ENCODE measurements at places on chromosomes 6 and 20.

DNA sequence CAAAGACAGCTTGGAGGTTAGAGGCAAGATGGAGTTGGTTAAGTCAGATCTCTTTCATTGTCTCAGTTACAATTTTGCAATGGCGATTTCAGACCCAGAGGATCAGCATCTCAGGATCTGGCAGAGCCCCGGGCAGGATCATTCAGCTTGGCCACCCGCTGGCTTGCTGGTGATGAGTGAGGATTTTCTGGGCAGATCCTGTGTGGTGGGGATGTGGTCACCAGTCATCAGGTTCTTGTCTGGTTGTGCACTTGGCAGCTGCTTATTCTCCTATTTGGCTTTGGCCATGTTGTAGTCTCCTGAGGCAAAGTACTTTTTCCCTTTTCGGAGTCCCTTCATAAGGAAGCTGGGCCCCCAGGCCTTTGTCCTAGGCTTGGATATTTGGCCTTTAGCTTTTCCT lies 953.9 kb downstream of the KIF16B start:
- no peak for DNase-seq

GRCh38 chr20:16501301-16501700 lies 71.9 kb downstream of the KIF16B start:
- no peak for DNase-seq

DNA sequence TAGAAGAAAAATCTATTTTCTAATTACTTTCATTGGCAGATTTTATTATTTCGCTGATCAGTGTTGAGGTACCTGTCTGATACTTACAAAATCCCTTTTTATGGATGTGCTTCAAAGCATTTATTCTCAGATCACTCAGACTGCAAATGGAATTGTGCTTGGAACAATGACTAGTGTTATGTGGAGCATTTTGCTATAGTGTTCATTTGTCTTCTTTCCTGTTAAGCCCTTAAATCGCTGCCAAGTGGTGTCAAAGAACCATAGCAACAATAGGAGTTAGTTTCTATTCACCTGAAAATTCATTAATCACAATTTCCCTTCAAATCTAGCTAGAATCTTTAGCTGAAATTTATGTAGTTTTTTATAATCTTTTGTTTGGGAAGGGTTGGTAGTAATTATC lies 29.8 kb downstream of the SMPDL3A start:
- no peak for DNase-seq

- DNase-seq = no peak
Observed at GRCh38 chr6:48426636-48427035, 315.6 kb upstream of the PTCHD4 start.

DNA sequence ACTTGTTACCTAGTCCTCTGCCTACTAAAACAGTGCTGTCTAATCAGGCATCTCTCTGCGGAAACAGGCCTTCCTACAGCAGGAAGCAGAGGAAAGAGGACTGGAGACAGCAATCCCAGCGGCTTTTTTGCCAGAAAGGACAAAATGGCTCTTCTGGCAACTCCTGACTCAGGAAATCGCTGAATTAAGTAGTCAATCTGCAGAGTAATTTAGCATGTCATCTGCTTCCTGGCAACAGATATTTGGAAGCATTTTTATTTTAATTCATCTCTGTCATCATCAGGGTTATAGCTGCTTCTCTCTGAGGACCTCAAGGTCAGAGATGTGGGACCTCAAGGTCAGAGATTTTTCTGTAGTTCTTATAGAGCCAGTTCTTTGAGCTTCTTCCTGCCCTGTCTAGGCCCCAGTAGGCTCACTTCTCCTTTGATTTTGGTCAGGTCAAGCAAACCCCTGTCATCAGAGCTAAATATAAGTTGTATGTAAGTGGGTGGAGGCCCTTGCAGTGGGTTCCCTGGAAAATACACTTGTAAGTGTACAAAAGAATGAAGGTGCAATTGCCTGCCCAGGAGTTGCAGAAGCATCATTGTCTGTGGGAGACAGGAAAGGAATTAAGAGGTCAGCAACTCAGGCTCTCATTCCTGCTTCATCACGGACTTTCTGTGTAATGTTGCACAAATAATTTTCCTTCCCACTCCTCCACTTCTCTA lies 229.4 kb downstream of the ALDH8A1 start:
- no peak for DNase-seq

DNA sequence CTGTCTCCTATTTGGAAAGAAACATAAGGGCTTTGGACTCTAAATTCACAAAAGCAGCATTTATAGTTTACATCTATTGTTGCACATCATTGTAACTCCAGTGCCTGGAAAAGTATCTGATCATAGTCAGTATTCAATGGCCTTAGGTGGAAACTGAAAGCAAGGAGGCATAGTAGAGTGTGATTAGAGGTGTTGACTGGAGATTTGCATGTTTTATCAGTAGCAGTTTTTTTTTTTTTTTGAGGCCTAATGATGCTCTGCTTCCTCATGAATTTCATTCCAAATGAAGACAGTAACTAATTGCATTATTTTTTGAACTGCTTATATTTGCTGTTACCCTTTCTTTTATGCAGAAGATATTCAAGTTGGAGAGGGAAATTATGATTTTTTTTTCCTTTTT lies 213.2 kb upstream of the FLRT3 start:
- no peak for DNase-seq

GRCh38 chr20:6636209-6637159 lies 131.0 kb upstream of the BMP2 start:
- DNase-seq = no peak

DNA sequence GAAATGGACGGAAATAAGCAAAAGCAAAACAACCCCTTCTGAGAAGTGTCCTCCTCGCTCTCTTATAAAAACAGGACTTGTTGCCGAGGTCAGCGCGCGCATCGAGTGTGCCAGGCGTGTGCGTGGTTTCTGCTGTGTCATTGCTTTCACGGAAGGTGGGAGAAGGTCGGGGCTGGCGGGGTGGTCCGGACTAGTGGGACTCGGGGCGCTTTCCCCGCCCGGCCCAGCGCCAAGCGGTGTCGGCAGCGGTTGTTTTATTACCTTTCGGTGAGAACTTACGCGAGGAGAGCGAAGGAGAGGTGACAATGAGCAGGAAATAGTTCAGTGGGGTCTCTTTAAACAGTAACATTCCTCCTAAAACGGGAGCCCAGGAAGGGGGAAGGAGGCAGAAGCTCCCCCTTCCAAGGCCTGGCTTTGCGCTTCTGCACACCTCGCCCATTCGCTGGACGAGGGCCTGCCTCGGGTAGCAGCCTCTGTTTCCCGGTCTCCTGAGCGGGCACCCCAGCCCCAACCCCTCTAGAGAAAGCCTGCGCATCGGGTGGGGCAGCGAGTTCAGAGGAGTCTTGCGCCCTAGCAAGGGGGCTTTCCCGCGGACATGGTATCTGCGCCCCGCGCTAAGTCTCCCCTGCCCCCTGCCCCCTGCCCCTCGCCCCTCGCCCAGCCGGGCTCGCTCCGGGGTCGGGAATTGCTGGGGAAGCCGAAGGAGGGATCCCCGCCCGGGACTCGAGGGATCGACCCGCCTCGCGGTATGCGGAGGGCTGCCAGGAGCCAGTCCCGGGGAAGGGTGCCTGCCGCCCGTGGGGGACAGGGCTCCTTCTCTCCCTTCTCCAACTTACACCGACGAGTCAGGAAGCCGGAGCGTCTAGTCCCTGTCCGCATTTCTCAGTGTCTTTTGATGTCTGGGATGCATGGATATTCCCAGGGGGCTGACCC lies 1.2 kb upstream of the TBXT start:
- DNase-seq = no peak

DNA sequence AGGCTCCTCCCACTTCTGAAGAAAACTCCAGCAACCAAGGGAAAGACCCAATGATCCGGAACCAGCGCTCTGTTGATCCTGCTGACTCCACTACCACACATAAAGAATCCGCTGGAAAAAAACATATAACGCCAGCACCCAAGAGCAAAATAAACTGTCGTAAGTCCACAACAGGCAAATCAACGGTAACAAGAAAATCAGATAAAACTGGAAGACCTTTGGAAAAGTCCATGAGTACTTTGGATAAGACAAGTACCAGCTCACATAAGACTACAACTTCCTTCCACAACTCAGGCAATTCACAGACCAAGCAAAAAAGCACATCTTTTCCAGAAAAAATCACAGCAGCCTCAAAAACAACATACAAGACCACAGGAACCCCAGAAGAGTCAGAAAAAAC lies 8.0 kb downstream of the MUCL3 start:
- no peak for DNase-seq

DNA sequence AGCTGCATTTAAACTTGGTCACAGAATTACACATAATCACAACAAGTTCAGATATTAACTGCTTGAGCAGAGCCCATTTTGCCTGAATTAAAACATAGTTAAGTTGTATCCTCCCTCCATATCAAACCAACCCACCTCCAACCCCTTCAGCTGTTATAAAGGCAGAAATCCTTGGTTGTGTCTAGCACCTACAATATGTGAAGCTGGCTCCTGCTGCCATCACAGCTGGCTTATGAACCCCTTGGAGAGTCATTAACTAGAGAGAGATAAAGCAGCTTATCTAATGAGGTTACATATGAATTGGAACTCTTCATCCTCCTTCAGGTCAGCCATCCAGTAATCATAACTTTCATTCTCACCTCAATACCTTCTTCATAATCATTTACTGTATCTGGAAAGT lies 101.8 kb downstream of the EPHA7 start:
- DNase-seq = no peak

DNA sequence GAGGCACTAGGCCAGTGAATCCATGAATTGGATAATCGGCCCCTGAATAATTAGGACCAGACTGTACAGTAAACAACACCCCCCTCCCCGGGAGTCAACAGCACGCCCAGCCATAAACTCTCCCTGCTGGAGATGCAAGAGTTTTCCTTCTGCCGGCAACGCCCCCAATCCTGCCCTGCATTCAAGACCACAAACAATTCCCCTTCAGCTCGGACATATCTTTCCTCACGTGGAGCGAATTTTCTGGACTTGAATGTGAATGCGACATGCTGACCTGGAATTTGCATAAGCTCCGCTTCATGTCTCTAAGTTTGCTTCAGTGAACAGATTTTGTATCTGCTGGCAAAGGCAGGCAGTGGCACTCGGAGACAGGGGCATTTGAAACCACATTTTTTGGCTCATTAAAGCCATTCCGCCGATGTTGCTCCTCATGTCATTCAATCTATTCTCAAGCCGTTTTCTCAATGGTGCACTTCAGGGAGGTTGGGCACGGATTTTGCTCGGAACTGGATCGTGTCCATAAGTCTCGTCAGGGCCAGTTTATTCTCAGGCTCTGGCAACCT lies 38.0 kb upstream of the GMPR start:
- DNase-seq = no peak

DNA sequence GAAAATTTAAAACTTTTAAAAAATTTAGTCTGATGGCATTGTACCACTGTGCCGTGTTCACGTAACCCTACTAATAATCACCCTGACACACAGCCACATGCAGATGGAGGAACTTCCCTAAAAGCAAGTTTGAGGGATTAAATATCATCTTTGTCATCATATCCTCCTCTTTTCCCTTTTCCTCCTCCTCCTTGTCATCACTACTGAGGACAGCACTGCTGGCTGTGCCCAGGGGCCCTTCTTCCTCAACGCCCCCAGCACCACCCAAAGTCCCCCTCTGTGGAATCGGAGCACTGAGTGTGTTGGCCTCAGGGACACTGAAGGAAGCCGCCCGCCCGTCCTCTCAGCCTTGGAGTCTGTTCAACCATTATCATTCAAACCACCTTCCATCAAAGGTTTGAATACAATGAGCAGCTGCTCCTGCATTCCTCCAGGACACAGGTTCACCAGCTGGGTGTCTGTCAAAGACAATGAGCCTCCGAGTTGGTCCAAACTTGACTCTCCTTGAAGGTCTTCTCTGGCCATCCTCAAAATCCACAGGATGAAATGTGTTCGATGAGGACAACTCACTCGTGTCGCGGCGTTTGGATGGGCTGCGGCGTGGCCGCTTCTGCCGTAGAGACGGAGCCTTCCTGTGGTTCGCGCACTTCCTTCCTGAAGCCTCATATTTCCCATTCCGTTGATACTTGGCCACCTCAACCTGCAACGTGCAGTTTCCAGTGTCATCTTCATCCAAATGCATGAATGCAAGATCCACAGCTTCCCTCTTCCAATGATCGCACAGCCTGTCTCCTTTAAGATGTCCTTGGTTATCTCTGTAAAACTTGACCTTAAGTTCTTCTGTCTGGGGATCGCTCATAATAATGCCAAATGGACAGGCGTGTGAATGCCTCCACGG lies 23.3 kb downstream of the NQO2 start:
- DNase-seq = no peak

DNA sequence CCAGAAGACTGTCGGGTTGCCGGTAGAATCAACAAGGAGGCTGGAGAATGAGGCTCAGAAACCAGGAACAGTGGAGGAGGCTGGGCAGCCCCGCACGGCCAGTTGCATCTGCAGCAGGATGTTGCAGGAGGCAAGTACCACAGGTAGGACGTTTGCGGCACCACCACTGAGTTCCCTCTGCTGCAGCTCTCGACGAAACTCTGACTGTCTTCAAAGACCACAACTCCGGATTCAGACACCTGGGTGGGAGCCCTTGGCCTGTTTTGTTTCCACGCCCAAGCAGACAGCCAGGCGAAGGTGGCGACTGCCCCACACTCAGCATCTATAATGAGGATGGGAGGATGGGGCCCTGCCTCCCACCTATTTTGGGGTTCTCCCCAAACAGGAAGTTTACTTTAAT lies 218.2 kb downstream of the ZDHHC14 start:
- DNase-seq = no peak
